NB4 (cell line): ENCODE measurements at places on chromosomes 4 and X.

GRCh38 chr4:88674979-88675378, 22.6 kb downstream of the NAP1L5 start:
- DNase-seq: no peak

DNA sequence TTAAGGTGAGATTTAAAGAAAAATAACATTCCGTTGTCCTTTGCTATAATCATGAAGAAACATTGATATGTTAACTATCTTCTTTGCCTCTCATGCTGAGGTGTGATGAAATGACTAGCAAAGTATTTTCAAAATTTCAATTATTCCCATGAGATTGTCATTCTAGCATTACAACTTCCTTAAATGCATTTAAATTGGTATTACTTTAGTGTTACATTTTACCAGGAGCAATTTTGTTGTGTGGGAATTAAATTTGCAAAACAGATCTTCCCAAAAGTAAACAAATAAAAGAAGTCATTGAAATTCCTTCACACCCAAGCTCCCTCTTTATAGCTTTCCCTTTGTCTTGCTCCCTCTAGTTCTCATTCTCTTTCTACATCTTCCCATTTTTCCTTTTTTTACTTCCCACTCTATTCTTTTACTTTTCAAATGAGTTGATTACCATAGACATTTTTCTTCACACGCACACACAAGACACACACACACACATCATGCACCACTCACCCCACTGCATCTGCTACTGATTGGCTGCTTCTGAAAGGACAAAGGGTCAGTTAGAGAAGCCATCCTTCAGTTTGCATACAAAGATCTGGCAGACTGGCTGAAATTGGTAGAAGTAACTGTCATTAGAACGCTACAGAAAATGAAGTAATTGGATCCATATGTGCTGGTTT, 10.0 kb upstream of the APELA start:
- no peak for DNase-seq

DNA sequence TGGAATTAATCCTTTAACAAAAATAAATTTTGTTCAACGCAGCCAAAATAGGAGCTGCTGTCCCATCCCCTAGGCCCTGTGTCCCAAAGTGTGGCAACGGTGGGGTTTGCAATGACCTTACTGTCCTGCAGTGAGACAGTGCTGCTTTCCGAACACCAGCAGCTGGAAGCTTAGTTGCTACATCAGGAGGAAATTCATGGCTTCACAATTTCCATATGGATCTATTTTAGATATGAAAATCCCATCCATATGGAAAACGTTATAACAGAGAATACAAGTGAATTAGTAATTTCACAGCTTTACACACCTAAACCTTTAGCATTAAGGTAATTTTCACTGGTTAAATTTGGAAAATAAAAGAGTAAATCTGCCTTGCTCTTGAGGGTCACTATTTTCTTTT, 396.3 kb upstream of the TENM3 start:
- DNase-seq: no peak

DNA sequence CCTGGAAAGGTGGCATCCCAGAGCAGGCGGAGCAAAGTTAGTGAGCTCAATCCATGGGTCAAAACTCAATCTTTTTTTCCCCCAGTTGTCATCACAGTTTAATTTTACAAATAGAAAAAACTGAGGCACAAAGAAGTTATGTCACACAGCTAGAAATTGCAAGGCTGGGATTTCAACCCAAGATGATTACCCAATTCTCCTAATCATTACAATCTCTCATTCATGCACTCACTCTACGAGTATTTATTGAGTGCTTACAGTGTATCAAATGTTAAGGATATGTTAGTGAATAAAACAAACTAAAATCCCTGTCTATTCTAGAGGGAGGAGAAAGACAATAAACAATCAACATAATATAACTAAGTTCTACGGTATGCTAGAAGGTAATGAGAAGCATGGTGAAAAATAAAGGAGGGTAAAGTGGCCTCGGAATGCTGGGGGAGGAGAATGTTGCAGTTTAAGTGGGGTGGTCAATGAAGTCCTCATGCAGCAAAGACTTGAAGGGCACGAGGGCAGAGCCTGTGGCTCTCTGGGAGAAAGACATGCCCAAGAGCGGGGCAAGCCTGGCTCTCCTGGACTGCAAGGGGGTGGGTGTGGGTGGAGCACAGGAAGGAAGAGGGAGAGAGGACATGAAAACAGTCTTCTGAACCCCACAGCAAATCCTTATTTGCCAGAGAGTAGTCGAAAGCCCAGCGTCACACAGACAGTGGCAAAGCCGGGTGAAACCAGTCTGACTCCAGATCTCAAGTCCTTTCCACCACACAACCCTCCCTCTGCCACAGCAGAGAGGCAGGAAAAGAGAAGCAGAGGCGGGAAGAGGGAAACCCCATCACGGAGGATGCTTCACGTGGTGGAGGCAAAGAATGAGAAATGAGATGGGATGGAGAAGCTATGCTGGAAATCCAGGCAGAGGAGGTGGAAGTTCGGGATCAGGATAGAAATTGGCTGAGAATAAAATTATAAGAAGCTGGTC, 48.3 kb downstream of the RAB33B start:
- no peak for DNase-seq

DNA sequence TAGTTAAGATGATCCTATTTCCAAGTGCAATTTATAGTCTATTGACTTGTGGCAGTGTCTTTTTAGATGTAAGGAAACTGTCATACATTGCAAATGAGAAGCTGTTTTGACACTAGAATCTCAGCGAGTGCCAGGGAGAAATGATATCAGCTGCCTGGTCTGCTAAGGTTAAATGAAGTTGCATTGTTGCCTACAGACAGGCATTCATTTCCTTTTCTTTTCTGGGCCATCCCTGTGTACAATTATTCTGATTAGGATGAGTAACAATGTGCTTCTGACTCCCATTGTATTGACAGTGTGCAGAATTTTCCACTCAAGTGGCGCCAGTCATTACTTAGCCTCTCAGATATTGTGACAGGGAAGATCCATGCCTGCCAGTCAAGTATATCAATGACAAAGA, 231.2 kb downstream of the GPAT3 start:
- no peak for DNase-seq

DNA sequence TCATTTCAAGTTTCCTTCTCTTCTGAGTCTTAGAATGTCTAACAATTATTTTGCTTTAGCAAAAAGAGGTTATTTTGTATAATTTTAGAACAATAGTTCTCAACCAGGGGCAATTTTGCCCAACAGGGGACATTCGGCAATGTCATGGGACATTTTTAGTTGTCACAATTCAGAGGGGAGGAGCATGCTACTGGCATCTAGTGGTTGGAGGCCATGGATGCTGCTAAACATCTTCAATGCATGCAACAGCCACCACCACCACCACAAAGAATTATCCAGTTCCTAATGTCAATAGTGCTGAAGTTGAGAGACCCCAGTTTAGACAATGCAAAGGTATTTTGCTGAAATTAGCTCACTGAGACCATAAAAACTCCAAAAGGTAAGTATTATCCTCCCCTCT, 122.5 kb downstream of the ARHGAP6 start:
- DNase-seq: peak; percentile 3

DNA sequence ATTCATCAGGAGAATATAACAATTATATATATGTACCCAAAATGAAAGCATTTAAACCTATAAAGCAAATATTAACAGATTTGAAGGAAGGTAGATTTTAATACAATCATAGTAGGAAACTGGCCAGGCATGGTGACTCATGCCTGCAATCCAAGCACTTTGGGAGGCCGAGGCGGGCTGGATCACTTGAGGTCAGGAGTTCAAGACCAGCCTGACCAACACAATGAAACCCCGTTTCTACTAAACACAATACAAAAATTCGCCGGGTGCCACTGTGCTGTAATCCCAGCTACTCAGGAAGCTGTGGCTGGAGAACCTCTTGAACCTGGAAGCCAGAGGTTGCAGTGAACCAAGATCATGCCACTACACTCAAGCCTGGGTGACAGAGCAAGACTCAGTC, 118.3 kb downstream of the KCNIP4 start:
- no peak for DNase-seq

- no peak for DNase-seq
Observed at GRCh38 chr4:143489106-143489505, 24.4 kb upstream of the SMARCA5 start.

DNA sequence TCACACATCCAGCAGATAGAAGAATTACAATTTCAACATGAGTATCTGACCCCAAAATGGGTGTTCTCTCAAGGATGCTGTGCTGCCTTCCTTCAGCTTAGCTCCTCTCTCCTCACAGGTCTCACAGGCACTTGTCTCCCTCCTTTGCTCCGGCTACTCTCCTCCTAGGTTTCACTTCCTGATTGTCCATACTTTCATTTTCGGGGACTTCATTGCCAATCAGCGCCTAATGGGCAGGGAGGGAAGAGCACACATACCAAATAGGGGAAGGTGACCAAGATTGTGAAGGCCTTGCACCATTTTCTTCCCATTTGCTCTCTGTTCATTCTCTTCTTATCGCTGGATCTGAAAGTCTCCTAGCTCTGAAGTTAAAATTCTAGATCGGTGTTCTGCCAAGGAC, 125.4 kb upstream of the EOLA2 start:
- peak; percentile 15 for DNase-seq

DNA sequence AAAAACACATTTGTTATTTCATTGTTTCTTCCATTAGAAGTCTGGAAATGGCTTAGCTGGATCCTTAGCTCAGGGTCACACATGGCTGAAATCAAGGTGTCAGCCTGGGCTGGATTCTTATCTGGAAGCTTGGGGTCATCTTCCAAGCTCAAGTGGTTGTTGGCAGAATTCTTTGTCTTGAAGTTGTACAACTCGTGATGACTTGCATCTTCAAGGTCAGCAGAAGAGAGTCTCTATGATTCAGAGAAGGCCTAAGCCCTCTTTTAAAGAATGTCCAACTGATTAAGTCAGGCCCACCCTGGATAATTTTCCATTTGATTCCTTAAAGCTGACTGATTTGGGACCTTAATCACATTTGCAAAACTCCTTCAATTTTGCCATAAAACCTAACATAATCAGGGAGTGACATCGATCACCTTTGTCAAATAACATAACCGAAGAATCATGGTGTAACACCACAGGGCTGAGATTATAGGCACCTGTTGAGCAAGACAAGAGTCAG, 22.1 kb downstream of the TMSB4X start:
- DNase-seq: no peak

- peak; percentile 18 for DNase-seq
Observed at GRCh38 chr4:44425614-44426208, 22.9 kb downstream of the KCTD8 start.

DNA sequence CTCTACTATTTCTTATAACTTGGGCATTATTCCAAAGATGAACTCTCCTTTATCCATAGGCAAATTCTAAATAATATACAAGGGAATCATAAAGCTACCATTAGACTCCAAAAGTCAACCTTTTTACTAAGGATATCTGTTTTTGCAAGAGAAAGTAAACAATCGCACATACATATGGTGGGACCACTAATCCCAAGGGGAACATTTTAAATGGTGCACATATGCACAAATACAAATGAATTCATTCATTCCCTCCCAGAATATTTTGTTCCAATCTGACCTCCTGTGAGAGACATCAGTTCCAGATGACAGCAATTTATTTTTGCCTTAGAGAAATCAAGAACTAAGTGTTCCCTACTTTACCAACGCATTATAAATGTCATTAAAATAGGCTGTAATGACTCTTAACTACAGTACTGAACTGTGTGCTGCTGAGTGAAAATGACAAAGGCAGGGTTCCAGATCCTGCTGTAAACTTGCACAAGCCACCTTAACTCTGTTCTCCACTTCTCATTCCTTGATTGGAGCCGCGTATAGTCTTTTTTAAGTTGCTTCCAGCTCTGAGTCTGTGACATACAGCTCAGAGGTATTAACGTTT, 2.0 kb downstream of the DHX15 start:
- DNase-seq: peak; percentile 47

- no peak for DNase-seq
Observed at GRCh38 chr4:11098461-11098860, 330.2 kb downstream of the HS3ST1 start.

GRCh38 chr4:142960867-142961644, 115.0 kb upstream of the INPP4B start:
- DNase-seq: peak; percentile 1

GRCh38 chr4:185728893-185729292, 83.1 kb downstream of the SORBS2 start:
- no peak for DNase-seq

DNA sequence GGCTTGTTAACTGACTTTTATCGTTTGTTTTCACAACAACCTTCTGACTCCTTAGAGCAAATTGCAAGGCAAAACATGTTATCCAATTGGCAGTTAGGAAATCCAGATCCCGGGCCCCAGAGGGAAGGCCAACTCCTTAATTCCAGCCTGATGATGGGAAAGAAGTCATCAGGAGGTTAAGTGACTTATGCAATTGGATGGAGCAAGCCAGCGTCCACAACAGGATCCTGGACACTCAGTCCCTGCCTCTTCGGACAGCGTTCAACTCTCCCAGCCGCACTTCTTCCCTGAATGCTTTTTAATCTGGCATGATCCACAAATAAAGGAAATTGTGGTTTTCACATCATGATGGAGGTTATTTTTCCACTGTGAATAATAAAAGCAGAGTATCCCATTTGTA, 310.1 kb downstream of the RAB28 start:
- DNase-seq: no peak

DNA sequence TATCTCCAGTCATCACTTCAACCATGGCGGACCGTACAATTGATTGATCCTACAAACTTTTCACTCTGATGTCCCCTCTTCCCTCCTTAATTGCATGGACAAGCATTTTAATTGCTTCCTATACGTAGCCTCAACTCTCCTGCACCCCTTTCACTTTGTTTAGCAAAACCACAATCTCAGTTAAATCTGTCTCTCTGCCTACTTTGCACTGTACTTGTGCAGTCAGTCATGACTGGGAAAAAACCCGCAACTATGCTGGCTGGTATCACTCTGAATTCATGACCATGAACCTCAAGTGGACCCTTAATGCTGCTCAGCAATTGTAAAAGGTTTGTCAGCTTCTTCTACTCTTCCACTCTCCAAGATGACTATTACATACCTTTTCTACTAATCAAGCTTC, 51.7 kb upstream of the AFF2 start:
- no peak for DNase-seq

DNA sequence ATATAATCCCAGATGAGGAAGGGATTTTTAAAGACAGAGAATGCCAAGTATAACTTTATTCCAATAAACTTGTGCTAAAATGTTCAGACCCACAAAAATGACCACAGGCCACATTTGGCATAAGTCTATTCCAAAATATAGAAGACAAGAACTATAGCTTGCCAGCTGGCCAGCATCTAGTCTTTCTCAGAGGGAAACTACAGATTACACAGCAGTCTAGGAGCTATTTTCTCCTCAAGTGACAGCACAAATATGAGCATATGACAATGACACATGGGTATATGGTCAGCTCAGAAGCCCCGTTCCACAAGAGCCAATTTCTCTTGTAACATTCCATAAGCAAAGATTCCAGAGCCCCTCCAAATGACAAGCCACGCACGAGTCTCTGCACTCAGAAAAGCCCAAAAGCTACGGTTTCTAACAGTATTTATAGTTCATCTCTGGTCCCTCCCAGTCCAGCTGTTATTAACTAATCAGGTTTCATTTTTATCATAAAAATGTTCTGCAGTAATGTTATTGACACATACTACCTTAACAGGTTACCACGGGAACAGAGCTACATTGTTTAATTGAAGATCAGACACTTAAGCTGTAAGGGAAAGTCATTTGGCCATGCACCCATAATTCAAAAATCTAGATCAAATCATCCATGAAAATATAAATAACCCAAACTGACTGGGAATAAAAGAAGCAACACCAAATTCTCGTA, 70.3 kb downstream of the RAB28 start:
- no peak for DNase-seq

GRCh38 chr4:29558789-29559188, 1161.4 kb upstream of the PCDH7 start:
- no peak for DNase-seq
